ENCODE measurements at places on chromosomes 5 and 9. TPM values are rescaled to one million over a fixed set of nuclear protein-coding genes. Genes with fewer than 3 reads are reported as not detected.

The SPINK4 gene
- total RNA-seq: not detected

DNA sequence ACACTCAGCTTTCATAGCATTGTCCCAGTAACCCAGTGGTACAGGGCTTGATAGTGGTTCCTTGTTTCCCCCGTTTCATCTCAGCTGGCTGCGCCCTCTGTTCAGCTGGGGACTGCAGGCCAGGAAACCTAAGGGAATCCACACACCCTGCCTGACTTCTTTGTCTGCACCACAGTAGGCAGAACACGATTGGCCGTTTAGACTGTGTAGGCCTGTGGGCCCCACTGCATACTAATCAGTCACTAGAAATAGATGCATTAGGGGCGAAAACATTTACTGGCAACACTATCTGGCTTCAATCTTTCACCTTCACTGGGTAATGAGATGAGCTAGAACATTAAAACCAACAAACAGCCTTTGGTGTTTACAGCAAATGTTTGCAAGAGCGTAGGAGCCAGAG, 512.7 kb upstream of the BRINP1 start:
- DNase-seq: no peak

- DNase-seq: no peak
These were observed at the start of gene SPACA9 for GRCh38 chr9:132878695-132879456. TSS of gene SPACA9 (plus strand) at chr9:132878898. CDS start at chr9:132883948, 5,050 bp downstream.

DNA sequence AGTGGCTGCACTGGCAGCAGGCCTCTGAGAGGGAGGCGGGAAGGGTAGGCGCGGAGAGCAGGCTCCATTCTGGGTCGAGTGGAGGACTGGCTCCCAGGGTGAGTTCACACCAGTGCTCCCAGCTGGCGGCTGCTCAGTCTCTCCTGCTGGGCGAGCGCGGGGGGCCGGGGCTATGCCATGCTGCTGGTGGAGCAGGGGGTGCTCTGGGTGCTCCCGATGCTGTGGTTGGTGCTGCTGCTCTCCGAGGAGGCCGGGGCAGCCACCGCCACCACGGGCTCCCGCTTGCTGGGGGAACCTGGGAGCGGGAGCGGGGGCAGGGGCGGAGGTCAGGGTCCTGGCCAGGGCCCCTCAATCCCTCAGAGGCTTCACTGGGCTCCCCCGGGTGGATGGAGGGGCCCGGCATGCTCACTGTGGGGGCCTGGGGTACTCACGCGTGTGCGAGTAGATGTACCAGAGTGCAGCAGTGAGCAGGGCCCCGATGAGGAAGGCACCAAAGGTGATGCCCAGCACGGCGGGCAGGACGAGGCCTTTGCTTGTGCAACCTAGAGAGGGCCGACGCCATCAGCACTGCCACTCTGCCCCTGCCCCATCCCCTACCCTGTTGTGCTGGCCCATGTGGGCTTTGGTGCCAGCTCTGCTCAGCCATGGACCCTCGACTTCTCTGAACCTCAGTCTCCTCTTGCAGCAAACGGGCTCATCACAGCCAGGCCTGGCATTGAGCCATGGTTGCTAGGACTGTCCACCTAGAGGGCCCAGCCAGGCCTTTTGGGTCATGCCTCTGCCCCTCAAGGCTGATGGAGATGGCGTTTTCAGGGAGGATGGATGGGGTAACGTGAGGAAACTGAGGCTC, 13.1 kb downstream of the FPGS start:
- DNase-seq: no peak

- no peak for DNase-seq
These were observed 4.8 kb upstream of the C5orf47 start for GRCh38 chr5:173984218-173984617.

DNA sequence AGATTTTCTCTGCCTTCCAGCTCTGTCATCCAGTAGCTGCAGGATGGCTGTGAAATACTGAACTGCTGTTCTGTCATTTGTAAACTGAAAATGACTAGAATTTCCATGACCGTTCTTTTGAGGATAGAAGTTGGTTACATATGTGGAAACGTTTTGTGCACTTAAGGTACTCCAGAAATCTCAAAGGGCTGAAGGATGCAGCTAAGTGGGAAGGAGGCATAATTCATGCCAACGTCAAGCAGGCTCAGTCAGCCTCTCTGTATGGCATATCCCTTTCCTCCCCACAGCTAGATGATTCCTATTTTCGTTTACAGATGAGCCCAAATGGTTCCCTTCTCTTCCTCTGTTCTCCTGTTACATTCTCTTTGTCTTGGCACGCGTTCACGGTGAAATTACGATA, 257.6 kb downstream of the FBXL7 start:
- no peak for DNase-seq

GRCh38 chr9:92664394-92665152, 5.4 kb downstream of the IPPK start:
- no peak for DNase-seq

GRCh38 chr5:151080613-151081430, at the start of gene TNIP1:
TSS of gene TNIP1 (minus strand) at chr5:151081034. CDS start at chr5:151065095, 15,939 bp downstream.
- peak; percentile 99 for DNase-seq

DNA sequence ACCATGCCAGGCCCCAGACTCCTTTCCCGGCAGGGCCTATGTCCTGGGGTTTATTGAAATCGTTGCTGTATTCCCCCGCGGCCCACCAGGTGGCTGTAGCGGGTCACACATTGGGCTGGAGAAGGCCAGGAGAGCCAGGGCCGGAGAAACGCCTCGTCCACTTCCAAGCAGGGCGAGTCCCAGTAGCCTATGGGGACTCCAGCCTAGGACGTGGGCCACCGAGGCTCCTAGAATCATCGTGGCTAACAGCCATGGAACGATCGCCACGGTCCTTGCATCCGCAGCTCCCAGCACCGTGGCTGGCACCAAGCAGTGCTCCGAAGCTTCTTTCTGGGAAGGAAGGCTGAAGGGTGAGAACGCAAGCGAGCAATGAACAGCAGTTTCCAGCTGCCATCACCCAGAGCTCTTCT, 87.7 kb downstream of the ENTREP1 start:
- DNase-seq: no peak

DNA sequence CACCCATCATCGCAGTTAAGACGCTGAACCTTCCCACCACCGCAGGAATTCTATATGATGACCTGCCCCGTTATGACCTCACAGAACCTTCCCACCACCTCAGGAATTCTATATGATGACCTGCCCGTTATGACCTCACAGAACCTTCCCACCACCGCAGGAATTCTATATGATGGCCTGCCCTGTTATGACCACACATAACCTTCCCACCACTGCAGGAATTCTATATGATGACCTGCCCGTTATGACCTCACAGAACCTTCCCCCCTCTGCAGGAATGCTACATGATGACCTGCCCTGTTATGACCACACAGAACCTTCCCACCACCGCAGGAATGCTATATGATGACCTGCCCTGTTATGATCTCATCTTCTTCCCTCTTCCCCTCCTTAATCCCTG, 64.3 kb downstream of the IRX1 start:
- DNase-seq: no peak

DNA sequence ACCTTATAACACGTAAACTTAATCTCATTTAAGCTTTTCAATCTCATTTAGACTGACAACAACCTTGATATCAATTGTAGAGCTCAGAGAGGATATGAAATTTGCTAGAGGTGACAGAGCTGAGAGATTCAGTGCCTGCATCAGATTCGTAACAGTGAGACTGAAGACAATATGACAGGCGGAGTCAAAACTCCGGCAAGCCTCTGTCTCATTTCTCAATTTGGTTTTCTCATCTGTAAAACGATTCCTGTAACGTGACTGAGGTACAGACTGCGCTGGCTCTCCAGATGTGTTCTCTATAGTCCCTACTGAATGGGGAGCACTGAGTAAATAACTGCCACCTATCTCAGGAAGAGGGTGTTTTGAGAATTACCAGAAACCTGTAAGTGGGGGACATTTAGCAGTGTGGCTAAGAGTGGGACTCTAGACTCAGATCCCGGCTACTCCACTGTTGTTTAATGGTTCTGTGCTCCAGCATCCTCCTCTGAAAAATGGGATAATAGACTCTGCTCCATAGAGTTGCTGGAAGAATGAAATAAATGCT, 3.0 kb upstream of the MCIDAS start:
- DNase-seq: no peak

- no peak for DNase-seq
These were observed 336.8 kb upstream of the SLC30A5 start for GRCh38 chr5:68757006-68757405.
